Suprapubic skin (tissue), 4 donors: ENCODE measurements at places on chromosomes 13 and 19. TPM values are rescaled to one million over a fixed set of nuclear protein-coding genes. Genes with fewer than 3 reads are reported as not detected.

Gene SIGLEC12
- not detected for total RNA-seq

Gene ZNF534
- total RNA-seq: 0.30 TPM

Gene NEK5
- not detected for total RNA-seq

Gene DMKN
- 5,774 TPM for total RNA-seq

Gene PSG6
- total RNA-seq: not detected

Gene A1BG
- 10.4 TPM for total RNA-seq

Gene STK11
- total RNA-seq: 64.4 TPM

Gene CEBPA
- 86.3 TPM for total RNA-seq

Gene CELF5
- total RNA-seq: not detected

Gene UGGT2
- total RNA-seq: 38.9 TPM

Gene FAAP24
- total RNA-seq: 0.98 TPM

Gene C19orf47
- 34.9 TPM for total RNA-seq

Gene MEIOSIN
- total RNA-seq: not detected

Gene ZIK1
- 5.7 TPM for total RNA-seq
